ENCODE measurements at places on chromosomes 4 and X.

GRCh38 chr4:19623866-19624265, 627.8 kb upstream of the SLIT2 start:
- DNase-seq: no peak

- DNase-seq: no peak
Measured at GRCh38 chrX:22059775-22060174, 27.6 kb downstream of the PHEX start.

DNA sequence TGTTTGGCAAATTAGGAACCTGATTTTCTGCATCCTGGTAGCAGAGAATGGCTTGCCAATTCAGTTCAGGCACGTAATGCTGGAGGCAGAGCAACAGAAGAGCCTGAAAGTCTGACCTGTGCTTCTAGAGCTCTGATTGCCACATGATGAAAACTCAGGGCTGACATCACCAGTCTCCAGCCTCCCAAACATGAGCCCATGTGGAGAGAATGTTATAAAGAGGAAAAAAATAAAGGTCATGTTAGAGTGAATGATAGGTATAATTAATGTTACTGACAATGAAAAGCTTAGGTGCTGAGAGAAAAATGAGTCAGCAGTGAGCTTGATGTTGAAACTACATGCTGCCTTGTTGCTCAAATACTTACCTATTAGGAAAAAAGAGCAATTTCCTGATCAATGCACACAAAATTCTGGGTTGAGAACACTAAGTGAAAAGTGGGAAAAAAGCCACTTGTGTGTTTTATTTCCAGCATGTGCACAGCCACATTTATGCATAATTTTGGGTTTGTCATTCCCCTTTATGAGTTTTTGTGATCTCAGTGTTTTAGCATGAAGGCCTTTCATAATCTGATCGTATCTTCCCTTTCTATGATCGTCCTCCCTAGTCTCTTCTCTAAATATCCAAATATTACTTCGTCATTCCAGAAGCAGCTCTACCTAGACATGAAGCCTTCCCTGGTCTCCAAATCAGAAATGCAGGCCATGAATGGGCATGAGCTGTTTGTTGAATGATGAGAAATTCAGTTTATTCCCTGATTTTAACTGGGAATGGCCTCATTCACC, 113.3 kb upstream of the CPEB2 start:
- no peak for DNase-seq

DNA sequence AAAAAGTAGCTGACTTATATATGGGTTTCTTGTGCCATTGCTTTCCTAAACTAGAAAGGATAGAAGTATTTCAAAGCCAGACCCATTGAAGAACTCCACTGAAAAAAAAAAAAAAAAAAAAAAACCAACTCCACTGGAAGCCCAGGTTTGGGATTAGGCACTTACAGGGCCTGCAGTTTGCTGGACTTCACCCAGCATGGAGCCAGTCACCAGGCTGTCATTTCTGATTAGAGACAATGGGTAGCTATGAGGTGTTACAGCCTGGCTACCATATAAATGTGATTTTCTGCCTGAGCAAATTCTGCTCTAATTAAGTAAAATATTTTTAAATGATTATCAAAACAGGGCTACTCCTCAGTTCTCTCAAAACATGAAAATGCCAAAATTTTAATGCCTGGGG, 49.5 kb downstream of the HS6ST2 start:
- no peak for DNase-seq

GRCh38 chr4:174286870-174287269, 3.2 kb downstream of the CEP44 start:
- DNase-seq: no peak

GRCh38 chr4:98614662-98615061, 43.7 kb downstream of the TSPAN5 start:
- no peak for DNase-seq

- peak; percentile 35 for DNase-seq
Measured at GRCh38 chr4:116925900-116926457, 159.4 kb downstream of the TRAM1L1 start.

- DNase-seq: no peak
Measured at GRCh38 chrX:124228849-124229248, 103.6 kb upstream of the TEX13D start.

DNA sequence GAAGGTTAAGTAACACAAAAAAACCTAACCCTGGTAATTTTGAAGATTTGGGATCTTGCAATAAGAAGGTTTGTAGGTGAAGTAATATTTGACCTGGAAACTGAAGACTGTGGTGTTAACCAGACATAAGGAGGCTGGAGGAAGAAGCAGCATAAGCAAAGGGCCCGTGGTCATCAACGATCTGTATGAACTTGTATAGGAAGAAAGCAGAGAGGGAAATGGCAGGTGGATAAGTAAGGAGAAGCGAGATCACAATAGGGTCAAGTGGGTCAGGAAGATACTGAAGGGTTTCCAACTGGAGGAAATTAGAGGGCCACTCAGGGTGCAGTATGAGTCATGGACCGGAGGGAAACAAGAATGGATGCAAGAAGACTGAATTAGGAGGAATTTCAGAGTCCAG, 103.8 kb upstream of the SORBS2 start:
- no peak for DNase-seq

- DNase-seq: no peak
Measured at GRCh38 chr4:170978990-170979389, 834.2 kb upstream of the GALNTL6 start.

DNA sequence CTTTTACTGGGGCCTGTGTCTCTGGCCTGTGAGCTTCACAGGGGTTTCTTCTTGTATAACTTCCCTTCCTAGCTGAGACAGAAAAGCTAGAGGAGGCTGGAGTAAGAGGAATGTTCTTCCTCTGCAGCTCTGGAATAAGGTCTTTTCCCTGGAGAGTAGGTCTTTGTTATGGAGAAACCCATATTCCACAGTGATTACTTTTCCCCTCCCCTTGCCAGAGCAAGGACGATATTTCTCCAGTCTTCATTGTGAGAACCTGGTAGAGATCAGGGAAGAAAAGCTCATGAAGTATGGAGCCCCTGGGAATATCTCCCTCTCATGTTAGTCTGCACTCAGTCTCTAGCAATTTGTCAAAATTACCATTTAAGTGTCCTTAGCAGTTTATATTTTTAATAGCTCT, 18.7 kb upstream of the GLRB start:
- no peak for DNase-seq

- no peak for DNase-seq
Measured at GRCh38 chr4:78520808-78521226, 30.8 kb upstream of the ANXA3 start.

DNA sequence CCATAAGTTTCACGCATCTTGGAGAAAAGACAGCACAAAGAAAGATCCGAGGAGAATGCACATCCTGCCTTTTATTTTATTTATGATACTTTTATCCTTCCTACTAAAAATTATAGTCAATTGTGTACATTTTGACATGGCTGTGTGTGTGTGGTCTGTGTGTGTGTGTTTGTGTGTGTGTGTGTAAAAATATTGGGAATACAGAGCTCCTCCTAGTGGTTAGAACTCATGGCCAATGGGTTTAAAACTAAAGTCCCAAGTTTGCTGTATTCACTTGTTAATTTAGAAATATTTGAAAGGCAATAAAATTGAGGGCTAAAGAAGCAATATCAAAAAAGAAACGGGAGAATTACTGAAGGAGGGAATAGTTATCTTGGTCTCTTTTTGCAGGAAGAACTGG, 47.5 kb downstream of the NKX6-1 start:
- no peak for DNase-seq

- DNase-seq: no peak
Measured at GRCh38 chr4:40600850-40601249, 28.8 kb downstream of the RBM47 start.

DNA sequence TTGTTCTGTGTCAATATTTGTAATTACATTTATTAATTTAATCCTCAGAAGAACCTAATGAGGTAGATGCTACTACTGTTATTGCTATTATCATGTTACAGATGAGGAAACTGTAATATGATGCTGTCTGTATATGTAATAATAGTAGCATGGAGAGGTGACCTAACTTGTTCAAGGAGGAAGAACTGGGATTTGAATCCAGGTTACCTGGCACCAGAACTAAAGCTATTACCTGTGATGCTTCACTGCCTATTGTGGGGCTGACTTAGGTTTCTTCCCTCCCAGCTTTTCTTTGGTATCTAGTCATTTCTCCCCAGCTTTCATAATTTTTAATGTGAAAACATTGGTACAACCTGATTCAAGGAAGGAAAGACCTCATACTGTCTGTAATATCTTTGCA, 43.6 kb downstream of the RAPGEF2 start:
- DNase-seq: no peak

DNA sequence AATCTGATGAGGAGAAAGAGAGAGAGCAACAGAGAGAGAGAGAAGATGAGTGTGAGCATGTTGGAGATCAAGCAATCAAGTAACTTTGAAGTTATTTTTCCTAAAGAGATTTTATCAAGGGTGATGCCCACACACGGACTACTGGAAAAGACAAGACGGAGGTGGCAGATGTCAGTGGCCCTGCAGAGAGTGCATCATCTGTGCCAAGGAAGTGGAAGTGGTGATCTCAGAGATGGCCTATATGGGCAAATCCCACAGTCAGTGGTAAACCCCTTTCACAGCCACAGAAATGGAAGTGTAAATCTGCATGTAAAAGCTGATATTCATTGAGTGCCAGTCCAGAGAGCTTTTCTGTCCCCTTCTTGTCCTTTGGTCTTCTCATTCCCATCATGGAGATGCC, 577.2 kb upstream of the AADAT start:
- DNase-seq: no peak
